ENCODE measurements at places on chromosomes 1 and 21. TPM values are rescaled to one million over a fixed set of nuclear protein-coding genes. Genes with fewer than 3 reads are reported as not detected.

- no peaks in the 10 kb centered on the region for H3K36me3 ChIP-seq
- no peak for DNase-seq
- H3K4me3 ChIP-seq = no peak overlapping the region
- no peaks in the 10 kb centered on the region for H3K27me3 ChIP-seq
- H3K27ac ChIP-seq = no peak overlapping the region
Measured at GRCh38 chr1:102588536-102588935, 519.8 kb downstream of the COL11A1 start.

DNA sequence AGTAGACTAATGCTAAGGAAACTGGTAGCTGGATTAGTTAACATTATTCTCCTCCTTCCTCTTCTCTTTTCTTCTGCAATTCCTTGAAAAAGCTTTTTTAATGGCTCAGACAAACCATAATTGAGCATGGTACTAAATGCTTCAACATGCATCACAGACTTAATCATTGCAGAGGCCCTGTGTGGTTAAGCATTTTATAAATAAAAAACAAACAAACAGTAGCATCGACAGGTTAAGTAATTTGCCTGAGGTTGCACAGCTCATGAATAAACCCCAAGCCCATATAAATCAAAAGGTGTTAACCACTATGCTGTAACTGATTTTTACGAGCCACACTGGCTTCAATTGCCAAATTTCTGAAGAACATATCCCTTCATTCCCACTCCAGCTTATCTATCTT lies 462.1 kb downstream of the LMO4 start:
- no peak overlapping the region for H3K27ac ChIP-seq
- H3K36me3 ChIP-seq = no peaks in the 10 kb centered on the region
- DNase-seq = no peak
- no peaks in the 10 kb centered on the region for H3K27me3 ChIP-seq

DNA sequence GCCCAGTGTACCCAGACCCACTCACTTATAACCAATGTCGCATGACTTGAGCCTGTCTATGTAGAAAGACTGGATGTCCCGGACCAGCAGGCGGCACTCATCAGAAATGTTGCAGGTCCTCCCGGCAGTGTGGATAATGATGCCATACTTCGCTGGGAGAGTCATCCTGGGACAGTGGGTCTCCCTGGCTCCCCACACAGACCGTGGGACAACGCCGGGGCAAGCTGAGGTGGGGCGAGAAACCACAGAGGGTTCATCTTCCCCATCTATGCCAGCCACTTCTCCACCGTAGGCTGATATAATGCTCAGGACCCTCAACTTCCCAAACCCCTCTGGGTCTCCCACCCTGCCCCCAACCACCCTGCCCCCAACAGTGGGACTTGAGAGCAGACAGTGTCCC lies 8.3 kb downstream of the PGLYRP4 start:
- no peaks in the 10 kb centered on the region for H3K4me1 ChIP-seq
- H3K27me3 ChIP-seq = no peaks in the 10 kb centered on the region
- no peak for DNase-seq
- H3K4me3 ChIP-seq = no peak overlapping the region
- H3K36me3 ChIP-seq = no peaks in the 10 kb centered on the region
- H3K27ac ChIP-seq = no peak overlapping the region

DNA sequence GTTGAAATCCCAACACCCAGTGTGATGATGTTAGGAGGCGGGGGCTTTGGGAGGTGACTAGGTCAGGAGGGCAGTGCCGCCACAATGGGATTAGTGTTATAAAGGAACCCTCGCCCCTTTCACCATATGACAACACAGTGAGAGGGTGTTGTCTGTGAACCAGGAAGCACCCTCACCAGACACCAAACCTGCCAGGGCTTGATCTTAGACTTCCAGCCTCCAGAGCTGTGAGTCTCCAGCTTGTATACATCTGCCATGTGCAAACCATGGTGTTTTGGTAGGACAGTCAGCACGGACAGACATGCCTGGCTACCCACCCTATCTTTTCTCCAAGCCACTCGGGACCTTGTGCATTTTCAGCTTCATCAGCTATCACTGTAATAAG lies 4.0 kb downstream of the TRIM11 start:
- H3K4me3 ChIP-seq = no peak overlapping the region
- peaks cover 39% of the 10 kb centered on the region for H3K36me3 ChIP-seq
- H3K27me3 ChIP-seq = no peaks in the 10 kb centered on the region
- no peak for DNase-seq

DNA sequence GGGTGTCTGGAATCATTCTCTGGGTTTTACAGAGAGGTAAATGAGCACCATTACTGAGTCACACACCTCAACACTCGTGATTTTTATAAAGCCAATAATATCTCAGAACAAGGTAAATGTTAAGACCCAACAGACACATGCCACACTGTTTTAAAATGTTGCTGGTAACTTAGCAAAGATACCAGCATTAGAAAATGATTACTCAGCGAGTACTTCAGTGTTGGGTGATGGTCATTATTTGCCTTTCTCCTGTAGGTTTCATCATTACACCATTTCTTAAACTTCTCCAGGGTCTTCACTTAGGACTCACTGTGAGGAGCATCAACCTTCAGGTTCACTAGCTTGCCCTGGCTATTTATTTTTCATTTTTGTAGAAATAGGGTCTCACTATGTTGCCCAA lies 6.9 kb upstream of the C4BPB start:
- H3K27ac ChIP-seq = no peak overlapping the region
- peaks cover 46% of the 10 kb centered on the region for H3K36me3 ChIP-seq
- no peaks in the 10 kb centered on the region for H3K4me1 ChIP-seq
- no peaks in the 10 kb centered on the region for H3K27me3 ChIP-seq
- H3K4me3 ChIP-seq = no peak overlapping the region

- DNase-seq = no peak
- H3K4me1 ChIP-seq = peaks cover 24% of the 10 kb centered on the region
- H3K4me3 ChIP-seq = no peak overlapping the region
Measured at GRCh38 chr1:153970346-153970745, 2.6 kb downstream of the CREB3L4 start.

DNA sequence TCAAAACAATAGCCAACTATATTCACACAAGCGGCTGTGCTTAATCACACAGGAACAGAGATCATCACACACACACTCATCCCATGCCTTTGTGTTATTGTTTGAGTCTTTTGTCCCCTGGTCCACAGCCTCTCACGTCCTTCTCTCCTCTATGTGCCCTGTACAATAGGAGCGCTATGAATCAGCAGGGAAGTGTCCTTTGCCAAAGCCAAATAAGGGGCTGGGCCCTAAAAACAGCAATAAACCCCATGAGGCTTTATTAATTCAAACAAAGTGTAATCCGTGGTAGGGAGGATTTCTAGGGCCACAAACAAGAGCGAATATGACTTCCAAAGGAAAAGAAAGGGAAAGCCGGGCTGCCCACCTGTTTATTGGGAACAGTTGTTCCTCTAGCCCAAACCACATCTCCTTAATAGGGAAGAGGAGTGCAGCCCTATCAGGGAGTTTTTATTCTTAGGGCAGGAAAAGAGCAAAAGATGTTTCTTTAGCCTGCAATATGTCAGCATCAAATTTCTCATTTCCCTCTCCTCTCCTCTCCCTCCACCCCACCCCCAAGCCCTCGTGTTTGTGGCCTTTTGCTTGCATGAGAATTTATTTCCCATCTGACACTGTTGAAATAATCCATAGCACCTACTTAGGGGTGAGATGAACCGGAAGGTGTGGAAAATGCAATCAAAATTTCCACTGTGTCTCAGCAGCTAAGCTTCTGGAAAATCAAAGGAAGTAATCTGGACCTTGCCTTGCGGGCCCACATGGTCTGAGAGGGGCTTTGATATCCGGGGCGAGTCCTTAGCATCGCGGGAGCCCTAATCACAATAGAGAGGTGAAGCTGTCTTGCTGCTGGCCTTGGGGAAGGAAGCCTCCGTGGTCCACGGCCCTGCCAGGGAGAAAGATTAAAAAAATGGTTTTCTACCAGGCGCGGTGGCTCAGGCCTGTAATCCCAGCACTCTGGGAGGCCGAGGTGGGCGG lies 45.3 kb upstream of the ITPKB start:
- no peaks in the 10 kb centered on the region for H3K27me3 ChIP-seq
- no peak overlapping the region for H3K4me3 ChIP-seq
- no peak overlapping the region for H3K27ac ChIP-seq

DNA sequence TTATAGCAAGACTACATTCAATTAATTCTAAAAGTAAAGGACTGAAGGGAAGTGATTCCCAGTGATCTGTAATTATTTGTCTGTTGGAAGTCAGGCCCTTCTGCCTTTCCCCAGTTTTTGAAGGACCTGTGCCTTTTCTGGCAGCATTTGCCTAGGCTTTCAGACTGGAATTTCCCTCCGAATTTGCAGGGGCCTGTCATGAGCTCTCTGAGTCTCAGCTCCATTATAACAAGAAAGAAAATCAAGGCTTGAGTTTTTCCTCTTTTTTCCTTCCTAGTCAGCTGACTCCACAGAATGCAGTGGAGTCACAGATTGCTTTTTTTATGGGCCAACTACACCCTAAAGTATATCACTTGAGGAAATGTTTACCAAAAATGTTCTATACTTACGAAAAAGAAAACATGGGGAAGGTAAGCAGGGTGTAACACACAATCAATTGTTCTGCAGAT lies 1.1 kb downstream of the NR5A2 start:
- DNase-seq = no peak
- peaks cover 15% of the 10 kb centered on the region for H3K27me3 ChIP-seq
- H3K27ac ChIP-seq = no peak overlapping the region
- H3K36me3 ChIP-seq = no peaks in the 10 kb centered on the region

GRCh38 chr1:24152631-24153494 lies 9.9 kb upstream of the IL22RA1 start:
- no peak overlapping the region for H3K4me3 ChIP-seq
- peaks cover 14% of the 10 kb centered on the region for H3K4me1 ChIP-seq
- DNase-seq = no peak

- no peak overlapping the region for H3K27ac ChIP-seq
- no peaks in the 10 kb centered on the region for H3K27me3 ChIP-seq
- peaks cover 33% of the 10 kb centered on the region for H3K36me3 ChIP-seq
- DNase-seq = no peak
- H3K4me1 ChIP-seq = peaks cover 30% of the 10 kb centered on the region
- H3K4me3 ChIP-seq = no peak overlapping the region
Measured at GRCh38 chr1:230273141-230273710, 152.9 kb downstream of the PGBD5 start.

DNA sequence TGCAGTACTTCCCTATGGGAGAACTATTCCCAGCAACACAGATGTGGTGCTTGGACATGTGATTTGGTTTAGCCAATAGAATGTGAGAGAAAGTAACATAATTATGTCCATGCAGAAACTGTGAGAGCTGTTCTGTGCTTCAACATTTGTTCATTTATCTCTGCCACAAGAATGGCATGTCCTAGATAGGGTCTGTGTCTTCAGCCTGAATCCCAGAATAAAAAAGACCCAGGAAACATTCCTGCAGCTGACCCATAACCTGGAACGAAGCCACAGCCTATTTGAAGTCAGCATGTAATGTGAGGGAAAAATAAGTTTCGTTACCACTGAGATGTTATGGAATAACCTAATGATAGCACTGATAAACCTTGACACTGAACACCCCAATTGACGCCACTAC lies 552.0 kb upstream of the USP24 start:
- H3K27ac ChIP-seq = no peak overlapping the region
- no peaks in the 10 kb centered on the region for H3K4me1 ChIP-seq
- no peak for DNase-seq
- no peak overlapping the region for H3K4me3 ChIP-seq

DNA sequence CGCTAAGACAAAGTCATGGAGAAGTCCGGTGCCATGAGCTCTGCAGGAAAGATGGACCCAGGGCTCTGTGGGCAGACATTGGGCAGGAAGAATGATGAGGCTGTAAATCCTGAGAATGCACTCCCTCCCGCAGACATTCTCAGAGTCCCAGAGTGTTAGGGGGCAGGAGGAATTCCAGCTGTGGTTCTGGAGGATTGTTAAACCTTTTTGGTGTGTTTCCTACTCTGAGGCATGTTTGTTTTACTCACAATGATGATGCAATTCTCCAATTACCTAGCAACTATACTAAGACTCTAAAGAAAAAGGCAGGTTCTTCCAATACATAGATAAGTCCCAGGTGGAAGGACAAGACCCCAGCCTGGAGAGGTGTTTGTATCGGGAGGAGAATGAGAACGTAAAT lies 2.8 kb upstream of the CAPN9 start:
- no peak overlapping the region for H3K4me3 ChIP-seq
- no peaks in the 10 kb centered on the region for H3K27me3 ChIP-seq
- no peaks in the 10 kb centered on the region for H3K36me3 ChIP-seq
- no peaks in the 10 kb centered on the region for H3K4me1 ChIP-seq

GRCh38 chr1:218933513-218933912 lies 240.2 kb upstream of the LYPLAL1 start:
- H3K36me3 ChIP-seq = no peaks in the 10 kb centered on the region
- no peak overlapping the region for H3K4me3 ChIP-seq
- no peak for DNase-seq
- no peaks in the 10 kb centered on the region for H3K4me1 ChIP-seq
- no peak overlapping the region for H3K27ac ChIP-seq

Gene CDC7
- total RNA-seq = 0.36 TPM

Gene PADI2
- 0.83 TPM for total RNA-seq

Gene SH2D2A
- total RNA-seq = 1.9 TPM

Gene CHIA
- total RNA-seq = not detected

Gene OPTC
- total RNA-seq = not detected

Gene CATSPERE
- total RNA-seq = 0.63 TPM

Gene CELA2B
- total RNA-seq = not detected

Gene CDKN2C
- total RNA-seq = 18.5 TPM
